Nephron progenitor cell (in vitro differentiated cells): ENCODE measurements at places on chromosomes 3 and 15.
A peak's percentile ranks its signal among the peaks of the same experiment; 100 is the strongest.

- peaks cover 3% of the 10 kb centered on the region for H3K27me3 ChIP-seq
- peaks cover 60% of the 10 kb centered on the region for H3K4me1 ChIP-seq
- DNase-seq, result peak; percentile 25
- peak overlapping the region; percentile 94 for H3K27ac ChIP-seq
- peaks cover 24% of the 10 kb centered on the region for H3K36me3 ChIP-seq
Measured at GRCh38 chr3:123634149-123635051, 49.5 kb upstream of the HACD2 start.

GRCh38 chr15:70431854-70432253 lies 331.5 kb downstream of the UACA start:
- H3K27me3 ChIP-seq, result no peaks in the 10 kb centered on the region
- DNase-seq, result no peak
- H3K36me3 ChIP-seq, result no peaks in the 10 kb centered on the region
- no peak overlapping the region for H3K4me3 ChIP-seq
- peaks cover 44% of the 10 kb centered on the region for H3K4me1 ChIP-seq
- no peak overlapping the region for H3K27ac ChIP-seq

DNA sequence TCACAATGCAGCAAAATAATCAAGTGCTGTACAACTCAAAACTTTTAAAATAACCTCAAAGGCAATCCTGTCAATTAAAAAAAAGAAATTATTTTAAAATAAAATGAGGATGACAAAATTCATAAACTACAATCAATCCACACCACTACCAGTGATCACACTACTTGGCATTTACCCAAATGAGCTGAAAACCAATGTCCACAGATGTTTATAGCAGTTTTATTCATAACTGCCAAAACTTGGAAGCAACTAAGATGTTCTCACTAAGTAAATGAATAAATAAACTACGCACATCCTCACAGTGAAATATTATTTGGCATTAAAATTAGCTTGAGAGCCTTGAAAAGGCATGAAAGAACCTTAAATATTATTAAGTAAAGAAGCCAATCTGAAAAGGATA lies 121.3 kb downstream of the STAG1 start:
- H3K4me3 ChIP-seq, result no peak overlapping the region
- no peaks in the 10 kb centered on the region for H3K27me3 ChIP-seq
- H3K4me1 ChIP-seq, result peaks cover 17% of the 10 kb centered on the region
- DNase-seq, result no peak
- H3K27ac ChIP-seq, result no peak overlapping the region

DNA sequence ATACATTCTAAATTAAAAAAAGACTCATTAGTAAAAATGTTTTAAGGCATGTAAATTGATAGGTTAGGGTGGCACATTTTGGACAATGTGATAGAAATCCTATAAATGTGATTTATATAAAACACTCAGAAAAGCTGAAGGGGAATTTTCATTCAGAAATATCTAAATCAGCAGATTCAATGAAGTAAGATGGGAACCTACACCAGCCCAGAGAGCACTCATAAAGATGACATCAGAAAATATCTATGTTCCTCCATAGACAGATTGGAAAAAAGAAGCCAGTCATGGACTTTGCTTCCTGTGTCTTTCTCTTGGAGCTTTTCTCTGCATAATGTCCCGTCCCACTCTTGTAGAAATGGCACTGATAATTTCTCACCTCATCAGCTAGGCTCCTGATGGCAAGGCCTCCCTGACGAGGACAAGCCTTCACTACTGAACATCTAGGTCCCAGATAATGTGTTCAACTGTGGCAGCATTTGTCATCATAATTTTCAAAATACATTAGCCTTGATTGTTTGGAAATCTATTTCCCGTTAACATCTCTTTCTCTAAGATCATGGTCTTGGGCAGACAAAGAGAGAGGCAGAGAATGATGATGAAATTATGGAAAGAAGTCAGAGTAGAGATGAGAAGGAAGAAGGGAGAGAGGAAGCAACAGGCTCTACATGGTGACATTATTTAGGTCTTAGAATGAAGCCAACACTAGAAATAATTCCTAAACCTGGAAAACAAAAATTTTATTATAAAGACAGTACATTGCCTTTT lies 354.4 kb downstream of the NTRK3 start:
- H3K4me3 ChIP-seq, result no peak overlapping the region
- no peaks in the 10 kb centered on the region for H3K4me1 ChIP-seq
- no peaks in the 10 kb centered on the region for H3K36me3 ChIP-seq
- no peak for DNase-seq
- no peak overlapping the region for H3K27ac ChIP-seq
- peaks cover 32% of the 10 kb centered on the region for H3K27me3 ChIP-seq

DNA sequence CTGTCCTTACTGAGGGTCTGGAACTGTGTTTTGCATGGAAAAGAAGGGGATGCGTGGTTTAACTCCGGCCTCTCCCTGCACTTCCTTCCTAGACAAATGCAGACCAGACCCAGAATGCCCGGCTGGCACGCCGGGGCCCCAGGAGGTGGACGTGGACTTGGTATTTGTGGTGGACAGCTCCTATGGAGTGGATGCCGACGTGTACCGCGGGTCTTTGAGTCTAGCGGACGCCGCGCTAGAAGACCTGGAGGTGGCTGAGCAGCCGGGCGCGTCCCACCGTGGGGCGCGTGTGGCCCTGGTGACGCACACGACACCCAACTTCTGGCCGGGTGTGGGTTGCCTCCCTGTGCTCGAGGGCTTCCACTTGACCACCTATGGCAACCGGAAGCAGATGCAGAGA lies 81.8 kb upstream of the COL6A5 start:
- no peaks in the 10 kb centered on the region for H3K4me1 ChIP-seq
- no peak for DNase-seq

DNA sequence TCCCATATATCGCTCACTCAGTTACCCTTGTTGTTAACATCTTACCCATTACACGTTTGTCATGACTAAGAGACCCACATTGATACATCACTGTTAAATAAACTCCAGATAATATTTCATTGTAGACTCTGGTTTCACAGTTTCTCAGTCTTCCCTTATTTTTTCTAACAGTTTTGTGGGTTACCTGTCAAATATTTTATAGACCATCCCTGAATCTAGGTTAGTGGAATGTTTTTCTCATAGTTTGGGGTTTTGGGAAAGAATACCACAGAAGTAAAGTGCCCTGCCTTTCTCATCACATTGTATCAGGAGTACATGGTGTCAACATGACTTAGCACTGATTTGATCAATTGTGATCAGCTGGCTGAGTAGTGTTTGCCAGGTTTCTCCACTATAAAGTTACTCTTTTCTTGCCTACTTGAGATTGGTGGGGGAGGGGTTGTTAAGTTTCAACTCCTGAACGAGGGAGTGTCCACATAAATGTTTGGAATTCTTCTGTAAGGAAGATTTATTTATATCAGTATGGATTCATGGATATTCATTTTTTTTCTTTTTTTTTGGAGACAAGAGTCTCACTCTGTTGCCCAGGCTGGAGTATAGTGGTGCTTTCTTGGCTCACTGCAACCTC lies 25.9 kb downstream of the RNF111 start:
- DNase-seq, result no peak
- peaks cover 8% of the 10 kb centered on the region for H3K4me1 ChIP-seq
- no peak overlapping the region for H3K27ac ChIP-seq
- no peak overlapping the region for H3K4me3 ChIP-seq

GRCh38 chr3:57043518-57043917 lies 16.9 kb upstream of the SPATA12 start:
- peaks cover 38% of the 10 kb centered on the region for H3K4me1 ChIP-seq
- H3K4me3 ChIP-seq, result no peak overlapping the region
- no peaks in the 10 kb centered on the region for H3K36me3 ChIP-seq
- peak overlapping the region; percentile 2 for H3K27ac ChIP-seq

GRCh38 chr3:175121225-175121624 lies 262.1 kb downstream of the NAALADL2 start:
- no peaks in the 10 kb centered on the region for H3K27me3 ChIP-seq
- no peaks in the 10 kb centered on the region for H3K4me1 ChIP-seq
- H3K27ac ChIP-seq, result no peak overlapping the region
- no peak for DNase-seq
- no peaks in the 10 kb centered on the region for H3K36me3 ChIP-seq

GRCh38 chr15:45134682-45135604 lies 5.1 kb downstream of the DUOX1 start:
- H3K27me3 ChIP-seq, result peaks cover 81% of the 10 kb centered on the region
- peak overlapping the region; percentile 61 for H3K4me3 ChIP-seq
- no peaks in the 10 kb centered on the region for H3K36me3 ChIP-seq
- peaks cover 43% of the 10 kb centered on the region for H3K4me1 ChIP-seq

GRCh38 chr3:13067778-13068177 lies 5.5 kb downstream of the IQSEC1 start:
- no peaks in the 10 kb centered on the region for H3K36me3 ChIP-seq
- H3K4me1 ChIP-seq, result peaks cover 2% of the 10 kb centered on the region
- H3K27ac ChIP-seq, result peak overlapping the region; percentile 51
- no peak overlapping the region for H3K4me3 ChIP-seq

GRCh38 chr3:182246870-182247269 lies 535.1 kb downstream of the SOX2 start:
- H3K27me3 ChIP-seq, result no peaks in the 10 kb centered on the region
- H3K27ac ChIP-seq, result peak overlapping the region; percentile 19
- no peaks in the 10 kb centered on the region for H3K36me3 ChIP-seq

- no peaks in the 10 kb centered on the region for H3K27me3 ChIP-seq
- no peak for DNase-seq
- H3K27ac ChIP-seq, result no peak overlapping the region
Measured at GRCh38 chr3:143090976-143091837, 28.4 kb upstream of the CHST2 start.

- peaks cover 11% of the 10 kb centered on the region for H3K27me3 ChIP-seq
- no peaks in the 10 kb centered on the region for H3K36me3 ChIP-seq
Measured at GRCh38 chr3:36132214-36132613, 248.1 kb upstream of the STAC start.

DNA sequence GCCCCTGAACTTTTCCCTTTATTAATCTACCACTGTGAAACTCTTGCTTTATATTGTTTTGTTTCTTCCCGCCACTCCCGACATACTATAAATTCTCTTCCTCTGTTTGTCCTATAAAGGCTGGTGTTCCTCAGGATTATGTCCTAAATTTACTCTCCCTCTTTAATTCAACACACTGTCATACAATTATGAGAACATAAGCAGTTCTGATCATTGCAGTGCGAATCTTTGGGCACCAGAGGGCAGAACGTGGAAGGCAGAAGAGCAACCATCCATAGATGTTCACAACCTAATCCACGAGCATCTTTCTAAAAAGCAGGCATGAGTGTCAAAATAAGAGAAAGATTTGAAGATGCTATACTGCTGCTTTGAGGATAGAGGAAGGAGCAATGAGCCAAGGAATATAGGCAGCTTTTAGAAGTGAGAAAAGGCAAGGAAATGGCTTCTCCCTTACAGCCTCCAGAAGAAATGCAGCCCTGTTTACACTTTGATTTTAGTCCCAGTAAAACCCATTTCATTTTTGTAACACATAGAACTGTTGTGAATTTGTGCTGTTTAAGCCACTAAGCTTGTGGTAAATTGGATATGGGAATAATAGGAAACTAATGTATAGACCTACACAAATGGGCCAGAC lies 179.4 kb downstream of the GBE1 start:
- H3K27ac ChIP-seq, result no peak overlapping the region
- no peak overlapping the region for H3K4me3 ChIP-seq
- H3K27me3 ChIP-seq, result no peaks in the 10 kb centered on the region
- H3K36me3 ChIP-seq, result no peaks in the 10 kb centered on the region
- peak; percentile 44 for DNase-seq

- peak overlapping the region; percentile 68 for H3K27ac ChIP-seq
- H3K4me1 ChIP-seq, result peaks cover 75% of the 10 kb centered on the region
- H3K27me3 ChIP-seq, result no peaks in the 10 kb centered on the region
- peaks cover 57% of the 10 kb centered on the region for H3K36me3 ChIP-seq
- no peak overlapping the region for H3K4me3 ChIP-seq
Measured at GRCh38 chr3:4551051-4551711, 58.0 kb downstream of the ITPR1 start.

- H3K4me1 ChIP-seq, result peaks cover 30% of the 10 kb centered on the region
- H3K36me3 ChIP-seq, result peaks cover 82% of the 10 kb centered on the region
- DNase-seq, result no peak
- H3K27me3 ChIP-seq, result no peaks in the 10 kb centered on the region
Measured at GRCh38 chr3:120101624-120102023, 7.4 kb upstream of the GSK3B start.

DNA sequence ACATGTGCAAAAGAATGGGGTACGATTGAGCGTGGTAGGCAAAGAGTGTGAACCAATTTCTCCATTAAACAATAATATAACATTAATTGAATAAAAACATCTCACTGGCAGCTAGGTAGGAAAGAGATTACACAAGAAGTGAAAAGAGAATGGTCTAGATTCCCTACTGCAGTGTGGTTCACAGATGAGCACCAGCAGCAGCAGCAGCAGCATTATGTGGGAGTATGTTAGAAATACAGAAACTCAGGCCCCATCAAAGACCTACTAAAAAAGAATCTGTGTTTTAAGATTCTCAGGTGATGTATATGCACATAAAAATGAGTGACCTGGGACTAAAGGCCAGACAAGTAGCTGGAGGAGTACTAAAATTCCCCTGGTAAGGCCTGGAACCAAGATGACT lies 118.2 kb downstream of the ADAM10 start:
- no peak overlapping the region for H3K4me3 ChIP-seq
- no peaks in the 10 kb centered on the region for H3K4me1 ChIP-seq
- H3K36me3 ChIP-seq, result peaks cover 58% of the 10 kb centered on the region

DNA sequence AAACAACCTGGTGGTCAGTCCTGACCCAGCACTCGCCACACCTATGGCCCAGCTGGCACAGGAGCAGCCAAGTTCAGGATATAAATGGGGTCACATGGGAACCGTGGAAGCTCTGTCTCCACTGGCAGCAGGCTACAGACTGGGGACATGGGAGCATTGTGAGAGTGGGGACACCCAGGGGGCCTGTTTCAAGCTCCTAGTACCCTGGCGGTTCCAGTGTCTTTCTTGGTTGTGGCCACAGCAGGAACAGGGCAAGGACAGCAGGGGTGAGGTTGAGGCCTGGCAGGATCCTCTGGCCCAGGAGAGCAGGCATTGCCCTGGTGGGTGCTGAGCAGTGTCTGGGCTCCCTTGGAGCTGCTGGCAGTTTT lies 1.9 kb downstream of the CSK start:
- peaks cover 74% of the 10 kb centered on the region for H3K4me1 ChIP-seq
- H3K27ac ChIP-seq, result no peak overlapping the region
- H3K4me3 ChIP-seq, result peak overlapping the region; percentile 90
